Stimulated activated naive CD8-positive, alpha-beta T cell treated with anti-CD3 and anti-CD28 coated beads, Interleukin-15, amount 100 ng/mL, for 72 hours (primary cell): ENCODE measurements at places on chromosomes 5 and 9.

DNA sequence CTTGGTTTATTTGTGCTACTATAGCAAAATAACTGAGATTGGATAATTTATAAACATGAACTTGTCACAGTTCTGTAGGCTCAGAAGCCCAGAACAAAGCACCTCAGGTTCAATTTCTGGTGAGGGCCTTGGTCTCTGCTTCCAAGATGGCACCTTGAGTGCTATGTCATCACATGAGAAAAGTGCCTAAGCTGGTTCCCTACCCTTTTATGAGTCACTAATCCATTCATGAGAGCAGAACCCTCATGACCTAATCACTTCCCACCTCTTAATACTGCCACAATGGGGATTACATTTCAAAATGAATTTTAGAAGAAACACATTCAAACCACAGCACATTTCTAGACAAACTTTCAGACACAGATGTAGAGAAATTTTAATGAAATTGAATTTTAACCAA, 98.2 kb upstream of the PRSS3 start:
- DNase-seq = no peak

DNA sequence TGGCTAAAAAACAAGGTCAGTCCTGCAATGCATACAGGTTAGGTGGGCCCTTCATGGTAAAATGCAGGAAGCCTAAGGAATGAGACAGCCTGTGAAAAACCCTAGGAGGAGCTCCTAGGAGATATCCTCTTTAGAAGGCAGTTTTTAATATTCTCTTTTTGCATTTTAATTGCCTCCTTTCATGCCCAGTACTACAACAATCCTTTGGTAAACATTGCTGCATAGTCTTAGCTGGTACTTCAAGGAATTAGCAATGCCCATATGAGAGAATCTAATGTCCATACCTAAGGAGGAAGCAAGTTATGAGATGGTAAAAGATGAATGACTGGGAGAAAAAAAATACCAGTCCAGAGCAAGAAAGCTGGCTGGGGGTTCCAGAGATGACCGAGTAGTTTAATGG, 61.0 kb downstream of the NREP start:
- DNase-seq = no peak

- DNase-seq = no peak
Measured at GRCh38 chr9:33506626-33507370, 17.3 kb upstream of the ANKRD18B start.

DNA sequence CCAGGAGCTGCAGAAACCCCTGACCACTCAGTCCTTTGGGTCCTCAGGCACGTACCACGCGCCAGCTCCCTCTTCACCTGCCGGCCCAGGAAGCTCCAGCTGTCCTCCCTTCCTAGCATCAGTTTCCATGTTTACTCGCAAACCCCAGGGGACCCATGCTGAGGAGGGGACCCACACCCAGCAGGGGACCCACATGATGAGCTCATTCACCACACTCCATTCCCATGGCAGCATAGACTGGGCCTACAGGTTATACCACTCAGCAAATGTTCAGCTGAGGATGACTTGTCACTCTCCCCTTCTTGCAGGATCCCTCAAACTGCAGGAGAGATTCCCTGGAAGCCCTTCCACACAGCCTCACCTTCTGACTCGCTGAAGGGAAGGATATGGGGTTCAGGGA, 73.5 kb upstream of the GALNT10 start:
- DNase-seq = no peak

GRCh38 chr9:134604834-134605233, 36.8 kb upstream of the COL5A1 start:
- no peak for DNase-seq

GRCh38 chr5:150044329-150044681, 42.0 kb downstream of the CSF1R start:
- no peak for DNase-seq

DNA sequence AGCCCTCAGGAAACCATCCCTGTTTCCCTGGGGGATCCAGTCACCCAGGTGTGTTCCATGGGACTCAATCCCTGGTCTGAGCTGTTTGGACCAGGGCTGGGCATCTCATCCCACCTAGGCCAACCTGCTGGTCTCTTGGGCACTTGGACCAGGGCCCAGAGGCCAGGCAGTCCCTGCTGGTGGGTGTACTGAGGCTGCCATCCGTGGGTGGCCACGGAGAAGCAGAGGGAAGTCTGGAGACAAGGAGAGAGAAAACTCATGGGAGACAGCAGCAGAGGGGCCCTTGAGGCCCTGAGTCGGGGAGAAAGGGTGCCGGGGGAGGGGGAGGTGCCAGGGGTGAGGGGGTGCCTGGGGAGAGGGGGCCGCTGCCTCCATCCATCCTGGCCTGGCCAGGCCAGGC, 247.8 kb downstream of the PBX3 start:
- no peak for DNase-seq

DNA sequence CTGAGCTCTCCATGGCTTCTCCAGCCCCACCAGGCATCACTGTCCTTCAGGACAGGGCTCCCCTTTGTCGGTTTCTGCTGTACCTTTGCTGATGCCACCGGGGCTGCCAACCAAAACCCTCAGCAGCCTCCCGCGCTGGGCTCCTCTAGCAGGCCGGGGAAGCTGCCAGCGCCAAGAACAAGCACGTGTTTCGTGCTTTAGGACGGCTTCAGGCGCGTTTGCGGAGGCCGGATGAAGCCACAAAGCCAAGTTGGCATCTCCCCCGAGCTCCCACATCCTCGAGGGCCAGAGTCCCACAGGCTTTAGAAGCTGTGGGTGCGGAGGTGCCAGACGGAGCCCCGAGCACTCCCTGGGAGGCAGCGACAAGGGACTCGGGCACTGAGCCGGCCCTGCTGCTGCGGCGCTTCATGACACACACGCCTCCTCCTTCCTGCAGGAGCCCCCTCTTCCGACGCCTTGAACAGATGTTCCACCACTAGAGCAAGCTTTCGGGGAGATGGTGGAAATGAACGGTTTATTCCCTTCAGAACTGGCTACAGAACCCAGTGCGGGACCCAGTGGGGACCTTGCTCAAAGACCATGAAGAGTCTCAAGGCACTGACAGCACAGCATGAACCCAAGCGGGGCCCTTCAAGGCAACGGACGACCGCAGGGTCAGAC, 36.7 kb downstream of the SARDH start:
- DNase-seq = peak; percentile 57

- DNase-seq = no peak
Measured at GRCh38 chr5:540906-541538, 16.8 kb upstream of the SLC9A3 start.

- DNase-seq = no peak
Measured at GRCh38 chr9:22134390-22134789, 125.3 kb upstream of the CDKN2B start.

- peak; percentile 71 for DNase-seq
Measured at GRCh38 chr5:172713113-172713808, 57.7 kb downstream of the DUSP1 start.

GRCh38 chr5:128212191-128212806, 128.7 kb downstream of the SLC12A2 start:
- no peak for DNase-seq

DNA sequence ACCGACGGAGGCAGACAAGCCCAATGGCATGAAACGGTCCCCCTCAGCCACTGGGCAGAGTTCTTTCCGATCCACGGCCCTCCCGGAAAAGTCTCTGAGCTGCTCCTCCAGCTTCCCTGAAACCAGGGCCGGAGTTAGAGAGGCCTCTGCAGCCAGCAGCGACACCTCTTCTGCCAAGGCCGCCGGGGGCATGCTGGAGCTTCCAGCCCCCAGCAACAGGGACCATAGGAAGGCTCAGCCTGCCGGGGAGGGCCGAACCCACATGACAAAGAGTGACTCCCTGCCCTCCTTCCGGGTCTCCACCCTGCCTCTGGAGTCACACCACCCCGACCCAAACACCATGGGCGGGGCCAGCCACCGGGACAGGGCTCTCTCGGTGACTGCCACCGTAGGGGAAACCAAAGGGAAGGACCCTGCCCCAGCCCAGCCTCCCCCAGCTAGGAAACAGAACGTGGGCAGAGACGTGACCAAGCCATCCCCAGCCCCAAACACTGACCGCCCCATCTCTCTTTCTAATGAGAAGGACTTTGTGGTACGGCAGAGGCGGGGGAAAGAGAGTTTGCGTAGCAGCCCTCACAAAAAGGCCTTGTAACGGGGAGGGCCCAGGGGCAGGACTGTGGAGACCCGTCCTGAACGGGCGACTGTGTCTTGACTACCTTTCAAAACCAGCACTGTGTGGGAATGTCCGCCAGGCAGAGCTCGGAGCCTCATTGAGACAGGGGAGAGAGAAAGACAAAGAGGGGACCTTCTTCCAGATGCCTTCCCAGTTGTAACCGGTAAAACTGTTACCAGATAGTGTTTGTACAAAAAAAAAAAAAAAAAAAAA, 29.9 kb downstream of the CD180 start:
- peak; percentile 83 for DNase-seq

- DNase-seq = no peak
Measured at GRCh38 chr9:94108584-94108983, 24.3 kb downstream of the PTPDC1 start.

GRCh38 chr5:122909470-122910100, 64.2 kb downstream of the SNX24 start:
- DNase-seq = no peak

GRCh38 chr9:111483439-111483857, 735 bp downstream of the ECPAS start:
- peak; percentile 58 for DNase-seq

GRCh38 chr9:69093471-69094103, 58.0 kb downstream of the FXN start:
- DNase-seq = no peak

DNA sequence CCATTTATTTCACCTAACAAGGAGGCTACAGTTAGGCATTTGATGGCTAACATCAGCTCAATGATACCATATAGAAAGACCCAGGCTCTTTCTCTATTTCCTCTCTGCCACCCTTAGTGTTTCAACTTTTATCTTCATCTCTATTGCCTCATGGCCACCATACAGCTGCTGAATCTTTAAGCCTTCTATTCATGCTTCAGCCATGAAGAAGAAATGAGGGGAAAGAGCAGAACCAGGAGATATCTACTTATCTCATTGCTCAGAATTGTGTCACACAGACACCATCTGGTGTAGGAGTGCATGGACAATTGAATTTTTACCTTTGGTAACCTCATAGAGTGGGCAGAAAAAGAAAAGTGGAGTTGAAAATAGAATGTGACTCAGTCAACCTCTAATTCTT, 6.7 kb downstream of the GAPT start:
- no peak for DNase-seq

GRCh38 chr5:172876578-172876977, 42.5 kb downstream of the ERGIC1 start:
- DNase-seq = no peak

DNA sequence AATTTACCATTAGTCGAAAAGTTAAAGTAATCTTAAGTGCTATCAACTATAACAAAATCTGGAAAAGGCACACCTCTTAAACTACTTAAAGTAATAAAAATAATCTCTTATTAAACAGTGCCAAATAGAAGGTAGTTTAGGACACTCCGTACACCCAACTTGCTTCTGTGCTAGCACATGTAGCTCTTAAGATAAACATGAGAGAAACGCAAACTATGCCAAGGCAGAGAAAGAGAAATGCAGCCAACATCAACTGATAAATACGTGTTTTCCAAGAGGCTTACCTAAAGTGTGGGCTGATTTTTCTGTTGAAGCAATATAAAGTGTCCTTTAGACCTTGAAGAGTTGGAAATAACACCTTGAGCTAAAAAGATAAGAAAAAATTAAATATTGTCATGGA, 480.6 kb upstream of the DAB2 start:
- DNase-seq = no peak

GRCh38 chr9:128143525-128144238, 5.6 kb upstream of the LCN2 start:
- no peak for DNase-seq

GRCh38 chr9:135262248-135262647, 174.8 kb downstream of the OLFM1 start:
- DNase-seq = no peak

DNA sequence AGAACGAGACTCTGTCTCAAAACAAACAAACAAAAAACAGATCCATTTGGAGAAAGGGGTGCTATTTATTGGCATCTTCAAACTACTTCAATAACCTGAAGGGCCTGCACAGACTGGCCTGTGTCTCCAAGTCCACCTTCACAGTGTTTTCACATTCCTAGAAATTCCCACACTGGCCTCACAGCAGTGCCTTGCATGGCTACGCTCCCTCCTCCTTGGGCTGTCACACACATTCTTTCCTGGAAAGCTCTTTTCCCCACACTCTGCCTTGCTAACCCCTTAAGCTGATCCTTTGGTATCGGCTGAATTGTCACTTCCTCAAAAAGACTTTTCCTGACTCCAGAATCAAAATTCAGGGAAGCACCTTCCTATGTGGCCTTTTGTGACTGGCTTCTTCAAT, 19.8 kb downstream of the FAM151B start:
- DNase-seq = no peak
